ENCODE measurements at places on chromosomes 2 and 18. TPM values are rescaled to one million over a fixed set of nuclear protein-coding genes. Genes with fewer than 3 reads are reported as not detected.

The ACMSD gene
- not detected for total RNA-seq

The UNC50 gene
- total RNA-seq: 45.8 TPM

The SLC8A1 gene
- 0.29 TPM for total RNA-seq

The PTH2R gene
- total RNA-seq: not detected

The AKAIN1 gene
- total RNA-seq: not detected

The C1GALT1C1L gene
- total RNA-seq: 2.3 TPM

The TRIM43 gene
- not detected for total RNA-seq

The HOXD3 gene
- total RNA-seq: 0.18 TPM

The C2orf80 gene
- total RNA-seq: not detected

The MSGN1 gene
- not detected for total RNA-seq

The RUFY4 gene
- total RNA-seq: 0.09 TPM

The MARCO gene
- total RNA-seq: 0.05 TPM

The TUBA3E gene
- total RNA-seq: 4.6 TPM

The KCTD1 gene
- 40.0 TPM for total RNA-seq

The POTEC gene
- not detected for total RNA-seq

The ACVR1C gene
- not detected for total RNA-seq

The RIF1 gene
- total RNA-seq: 13.1 TPM

The ACTR1B gene
- total RNA-seq: 42.1 TPM

The FSHR gene
- total RNA-seq: not detected

The ALPP gene
- total RNA-seq: 12.1 TPM

The UGT1A5 gene
- 0.13 TPM for total RNA-seq

The TEKT4 gene
- not detected for total RNA-seq

The C2orf66 gene
- not detected for total RNA-seq

The SULT1C4 gene
- not detected for total RNA-seq

The CD207 gene
- total RNA-seq: not detected

The VWA3B gene
- total RNA-seq: not detected

The BMP10 gene
- total RNA-seq: not detected

The DES gene
- 0.29 TPM for total RNA-seq

The FOXI3 gene
- total RNA-seq: 0.05 TPM

The NPAS2 gene
- total RNA-seq: 78.4 TPM

The GPR55 gene
- not detected for total RNA-seq

The BOLL gene
- total RNA-seq: not detected

The PROKR1 gene
- not detected for total RNA-seq

The BBS5 gene
- total RNA-seq: 5.4 TPM

The TMEM247 gene
- total RNA-seq: not detected

The CDK15 gene
- total RNA-seq: not detected

The ATP9B gene
- 17.8 TPM for total RNA-seq

The CCDC121 gene
- 3.3 TPM for total RNA-seq

The ST6GAL2 gene
- 13.8 TPM for total RNA-seq

The OTOF gene
- total RNA-seq: 0.13 TPM

The LYPD1 gene
- total RNA-seq: 14.6 TPM

The CYTIP gene
- total RNA-seq: 0.22 TPM

The TMEM214 gene
- 67.4 TPM for total RNA-seq

The PLB1 gene
- total RNA-seq: 2.6 TPM

The LYPD6B gene
- total RNA-seq: 0.10 TPM

The INHA gene
- total RNA-seq: 0.47 TPM

The ARMC9 gene
- 16.7 TPM for total RNA-seq

The PROM2 gene
- 0.01 TPM for total RNA-seq

The TLX2 gene
- total RNA-seq: 0.31 TPM

The SPR gene
- 90.6 TPM for total RNA-seq

The RAB3GAP1 gene
- 23.1 TPM for total RNA-seq

The GPR45 gene
- not detected for total RNA-seq

The WNT10A gene
- total RNA-seq: 0.10 TPM

The EMX1 gene
- total RNA-seq: 0.12 TPM

The SOWAHC gene
- total RNA-seq: 9.3 TPM

The CNGA3 gene
- total RNA-seq: not detected

The SMAD7 gene
- total RNA-seq: 22.4 TPM
